ENCODE measurements at places on chromosomes 5 and 9.

DNA sequence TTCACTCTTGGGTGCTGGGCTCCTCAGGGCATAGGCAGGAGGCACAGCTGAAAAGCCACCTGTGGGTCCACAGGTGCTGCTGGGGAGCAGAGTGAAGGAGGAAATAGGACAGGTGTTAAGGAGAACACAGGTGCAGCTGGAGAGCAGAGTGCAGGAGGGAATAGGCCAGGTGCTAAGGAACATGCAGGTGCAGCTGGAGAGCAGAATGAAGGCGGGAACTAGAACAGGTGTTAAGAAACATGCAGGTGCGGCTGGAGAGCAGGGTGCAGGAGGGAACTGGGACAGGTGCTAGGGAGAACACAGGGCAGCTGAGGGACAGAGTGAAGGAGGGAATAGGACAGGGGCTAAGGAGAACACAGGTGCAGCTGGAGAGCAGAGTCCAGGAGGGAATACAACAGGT, 43.8 kb upstream of the PLEKHG4B start:
- DNase-seq = no peak

- peak; percentile 73 for DNase-seq
Measured at GRCh38 chr5:73792687-73793320, 166.8 kb downstream of the ARHGEF28 start.

GRCh38 chr5:140310434-140310833, 7.5 kb upstream of the PFDN1 start:
- no peak for DNase-seq

DNA sequence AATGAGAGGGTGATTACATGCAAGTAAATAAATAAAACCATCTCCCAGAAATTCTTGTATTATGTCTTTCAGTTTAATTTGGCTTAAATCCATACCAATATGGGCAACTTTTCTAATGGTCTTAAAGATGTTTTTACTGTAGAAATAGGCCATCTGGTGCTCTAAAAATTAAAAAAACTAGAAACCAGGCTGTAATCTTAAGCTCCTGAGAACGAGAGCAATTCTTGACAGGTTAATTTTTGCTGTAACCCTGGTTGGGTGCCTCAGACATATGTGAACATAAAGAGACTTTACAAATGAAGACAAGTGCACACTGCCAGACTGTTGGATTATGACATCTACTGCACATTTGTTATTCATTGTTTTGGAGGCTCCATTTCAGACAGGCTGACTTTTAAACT, 246.8 kb upstream of the DAB2 start:
- DNase-seq = peak; percentile 20

DNA sequence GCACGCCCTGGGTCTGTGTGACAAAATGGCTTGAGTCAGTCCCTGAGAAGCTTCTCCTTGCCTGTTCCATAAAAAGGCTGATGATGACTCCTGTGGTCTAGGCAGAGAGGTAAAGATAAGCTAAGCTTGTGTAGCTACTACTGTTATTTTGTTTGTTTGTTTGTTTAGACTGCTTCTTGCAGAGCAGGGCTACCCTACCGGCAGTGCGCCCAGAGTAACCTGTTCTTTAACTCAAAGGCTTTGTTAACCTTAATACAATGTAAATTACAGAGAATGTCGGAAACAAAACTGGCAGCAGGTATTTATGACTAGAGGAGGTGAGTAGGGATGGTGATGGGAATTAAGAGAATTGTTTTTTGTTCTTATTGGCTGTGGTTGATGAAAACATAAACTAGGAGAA, 87.6 kb downstream of the F2RL2 start:
- no peak for DNase-seq

- no peak for DNase-seq
Measured at GRCh38 chr9:71498691-71499090, 269.6 kb downstream of the CEMIP2 start.

GRCh38 chr9:38112049-38112448, 43.0 kb upstream of the SHB start:
- DNase-seq = no peak

- peak; percentile 47 for DNase-seq
Measured at GRCh38 chr9:130461218-130461630, 16.5 kb downstream of the ASS1 start.

- peak; percentile 63 for DNase-seq
Measured at GRCh38 chr9:86202338-86202882, 57.0 kb downstream of the C9orf153 start.

- peak; percentile 36 for DNase-seq
Measured at GRCh38 chr5:154138701-154139100, 51.8 kb upstream of the GALNT10 start.

- DNase-seq = no peak
Measured at GRCh38 chr5:7377761-7378160, 18.2 kb upstream of the ADCY2 start.

DNA sequence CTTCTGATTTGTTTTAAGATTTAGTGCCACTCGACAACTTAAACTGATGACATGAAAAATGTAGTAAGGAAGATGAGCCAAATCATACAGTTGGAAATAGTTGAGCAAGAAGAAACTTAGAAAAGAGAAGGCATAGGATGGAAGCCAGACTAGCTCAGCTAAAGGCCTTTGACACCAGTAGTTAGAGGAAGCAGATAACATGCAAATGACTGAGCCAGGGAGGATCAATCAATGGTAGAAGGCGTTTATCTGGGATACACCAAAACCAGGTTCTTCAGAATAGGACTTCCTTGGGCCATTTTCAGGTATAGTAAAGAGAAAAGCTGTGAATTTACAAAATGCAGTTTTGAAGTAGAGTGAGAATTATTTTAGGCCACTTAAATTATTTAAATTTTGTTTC, 3.2 kb downstream of the TDRD7 start:
- no peak for DNase-seq

- no peak for DNase-seq
Measured at GRCh38 chr9:121858788-121859187, 207.4 kb downstream of the DAB2IP start.

- DNase-seq = peak; percentile 66
Measured at GRCh38 chr9:132006677-132007370, 72.8 kb downstream of the MED27 start.

GRCh38 chr5:96565582-96566265, 96.5 kb upstream of the CAST start:
- peak; percentile 83 for DNase-seq

DNA sequence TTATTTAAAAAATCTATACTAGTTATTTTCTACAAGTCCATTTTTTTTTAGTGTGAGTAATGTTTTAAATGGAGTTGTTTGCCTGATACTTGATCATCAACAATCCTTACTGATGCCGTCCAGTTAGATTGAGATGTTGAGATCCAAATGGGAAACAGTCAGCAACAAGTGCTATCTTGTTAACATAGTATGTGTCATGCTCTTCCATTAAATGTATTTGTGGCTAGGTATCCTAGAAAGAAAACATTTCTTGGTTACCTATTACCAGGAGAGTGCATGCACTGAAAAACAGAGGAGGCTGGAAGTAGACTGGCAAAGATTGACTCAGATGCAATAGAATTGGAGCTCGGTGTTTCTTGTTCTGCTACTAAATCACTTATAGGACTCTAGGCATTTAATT, 123.4 kb upstream of the MAN2A1 start:
- no peak for DNase-seq
